ENCODE measurements at places on chromosomes 7 and 10.
A peak's percentile ranks its signal among the peaks of the same experiment; 100 is the strongest.

DNA sequence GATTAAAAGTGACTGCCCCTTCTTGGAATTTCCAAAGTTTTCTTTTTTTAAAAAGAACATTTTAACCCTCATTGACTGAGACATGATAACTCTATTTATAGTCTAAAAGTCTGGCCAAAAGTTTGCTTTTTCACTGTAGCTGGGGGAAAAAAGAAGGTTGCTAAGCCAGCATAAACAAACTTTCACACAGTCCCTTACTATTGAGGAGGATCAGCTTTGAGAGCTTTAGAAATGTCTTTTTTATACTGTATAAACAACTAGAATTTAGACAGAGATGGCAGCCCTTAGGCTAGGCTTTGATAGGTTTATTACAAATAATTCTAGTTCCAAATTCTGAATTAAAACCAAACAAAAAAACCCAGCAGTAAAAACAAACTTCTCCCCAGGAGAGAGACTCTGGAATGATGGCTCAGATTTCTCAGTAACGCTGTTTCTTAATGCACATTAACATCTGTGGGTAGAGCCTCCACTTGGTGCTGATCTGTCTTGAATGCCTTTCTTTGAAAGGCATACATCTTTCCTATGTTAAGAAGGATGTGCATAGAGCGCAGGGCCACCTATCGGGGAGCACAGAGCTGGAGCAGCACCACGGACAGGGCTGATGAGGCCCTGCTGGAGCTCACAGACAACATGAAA is 100.9 kb upstream of the PDLIM1 start:
- DNase-seq = no peak

GRCh38 chr7:16025696-16026095 is 339.2 kb upstream of the MEOX2 start:
- no peak for DNase-seq

DNA sequence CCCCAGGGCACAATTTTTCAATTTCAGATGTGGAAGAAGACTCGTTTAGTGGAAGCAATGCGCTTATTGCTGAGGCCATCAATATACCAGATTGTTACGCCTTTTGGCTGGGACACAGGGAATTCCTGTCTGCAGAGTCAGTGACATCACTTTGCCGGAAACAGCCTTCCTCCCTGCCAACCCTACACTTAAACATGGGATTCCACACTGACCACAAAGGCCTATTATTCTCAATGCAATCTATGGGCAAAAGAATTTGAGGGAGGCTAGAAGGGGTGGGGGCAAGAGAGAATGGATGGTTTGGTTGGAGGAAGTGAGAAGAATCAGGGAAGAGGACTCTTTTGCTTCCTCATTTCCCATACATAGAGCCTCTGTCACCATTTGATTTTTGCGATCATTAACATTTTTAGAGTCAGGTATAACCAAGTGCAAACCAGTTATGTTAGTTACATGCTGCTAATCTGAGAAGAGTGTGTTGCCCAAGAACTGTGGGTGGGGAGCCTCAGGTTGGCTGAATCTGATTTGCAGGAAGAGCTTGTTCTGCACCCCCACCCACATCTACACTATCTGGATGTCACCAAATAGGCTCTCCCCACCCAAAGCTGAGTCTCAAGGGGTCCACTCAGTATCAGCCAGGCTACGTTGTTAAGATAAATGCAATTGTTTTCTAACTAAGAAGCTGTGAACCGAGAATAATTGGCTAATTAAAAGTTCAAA is 58.2 kb downstream of the ENTPD1 start:
- DNase-seq = no peak

GRCh38 chr10:74500026-74500704 is 326.2 kb upstream of the KAT6B start:
- DNase-seq = no peak

GRCh38 chr10:14535457-14536130 is 204.9 kb upstream of the FRMD4A start:
- DNase-seq = no peak

DNA sequence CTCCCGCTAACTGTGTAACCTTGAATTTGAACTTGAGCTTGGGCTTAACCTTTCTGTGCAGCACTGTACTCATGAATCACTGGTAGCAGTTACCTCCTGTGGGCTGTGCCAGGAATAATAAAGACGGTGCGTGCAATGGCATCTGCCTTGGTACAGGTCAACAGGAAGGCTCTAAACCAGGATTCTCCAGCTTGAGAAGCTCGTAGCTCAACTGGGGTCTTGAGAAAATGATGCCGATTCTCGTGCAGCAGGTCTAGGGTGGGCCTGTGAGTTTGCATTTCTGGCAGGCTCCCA is 112.5 kb upstream of the ANLN start:
- DNase-seq = no peak

DNA sequence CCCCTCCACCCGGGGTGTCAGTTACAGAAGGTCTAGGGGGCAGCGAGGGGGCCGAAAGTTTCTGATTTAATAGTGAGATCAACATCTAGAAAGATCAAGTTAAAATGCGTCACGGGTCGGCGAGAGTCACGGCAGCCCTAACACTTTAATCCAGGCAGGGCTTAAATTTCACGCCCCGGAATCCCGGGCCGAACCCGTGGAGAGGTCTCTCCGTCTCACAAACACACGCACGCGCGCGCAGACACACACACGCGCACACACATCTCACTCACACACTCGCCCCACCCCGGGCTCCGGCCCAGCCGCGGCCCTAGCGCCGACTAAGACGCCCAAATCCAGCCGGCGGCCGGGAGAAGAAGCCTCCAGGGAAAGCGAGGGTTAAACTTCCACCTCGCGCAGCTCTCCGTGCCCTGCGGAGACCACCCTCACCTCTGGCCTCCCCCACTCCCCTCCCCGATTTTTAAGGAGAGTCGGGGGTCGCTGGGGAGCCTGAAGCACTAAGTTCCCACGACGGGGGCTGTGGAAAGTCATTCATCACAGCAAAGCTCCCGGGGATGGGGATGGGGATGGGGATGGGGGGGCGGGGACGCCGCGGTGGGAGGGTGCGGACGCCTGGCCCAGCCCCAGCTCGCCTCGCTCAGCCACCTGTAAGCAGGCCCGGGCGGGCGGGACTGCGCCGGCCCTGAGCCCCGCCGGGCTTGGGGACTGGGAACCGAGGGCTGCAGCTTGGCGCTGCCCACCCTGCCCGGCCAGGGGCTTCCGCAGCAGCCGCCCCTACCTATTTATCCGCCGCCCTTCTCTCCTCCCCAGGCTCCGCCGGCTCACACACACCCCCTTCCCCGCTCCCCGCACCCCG is 1.6 kb downstream of the PDGFA start:
- no peak for DNase-seq

GRCh38 chr10:43846187-43846680 is 197.6 kb upstream of the ZNF32 start:
- no peak for DNase-seq

DNA sequence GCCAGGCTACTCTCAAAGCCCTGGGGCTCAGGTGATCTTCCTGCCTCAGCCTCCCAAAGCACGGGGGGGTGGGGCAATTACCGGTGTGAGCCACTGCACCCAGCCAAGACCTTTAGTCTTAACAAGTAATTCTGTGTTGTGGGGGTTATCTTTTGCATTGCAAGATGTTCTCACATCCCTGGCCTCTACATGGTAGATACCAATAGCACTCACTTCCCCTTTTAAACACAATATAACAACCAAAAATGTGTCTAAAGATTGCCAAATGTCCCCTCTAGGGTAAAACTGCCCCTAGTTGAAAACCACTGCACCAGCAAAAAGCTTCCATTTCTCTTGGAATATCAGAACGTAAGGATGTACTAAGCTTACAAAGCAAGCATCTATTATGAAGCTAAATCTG is 225.0 kb downstream of the CTNNA3 start:
- no peak for DNase-seq

DNA sequence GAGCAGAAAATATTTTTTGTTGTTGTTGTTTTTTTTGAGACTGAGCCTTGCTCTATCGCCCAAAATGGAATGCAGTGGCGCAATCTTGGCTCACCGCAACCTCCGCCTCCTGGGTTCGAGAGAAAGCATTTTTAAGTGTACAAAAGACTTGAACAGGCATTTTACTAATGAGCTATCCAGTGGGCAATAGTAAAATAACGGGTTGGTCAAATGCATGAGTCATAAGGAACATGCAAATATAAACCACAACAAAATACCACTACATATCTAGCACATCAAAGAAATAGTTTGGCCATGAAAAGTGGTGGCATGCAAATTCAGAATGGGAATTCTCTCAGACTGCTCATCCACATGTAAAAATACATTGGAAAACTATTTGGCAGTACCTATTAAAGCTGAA is 71.7 kb upstream of the TMEM106B start:
- DNase-seq = no peak

DNA sequence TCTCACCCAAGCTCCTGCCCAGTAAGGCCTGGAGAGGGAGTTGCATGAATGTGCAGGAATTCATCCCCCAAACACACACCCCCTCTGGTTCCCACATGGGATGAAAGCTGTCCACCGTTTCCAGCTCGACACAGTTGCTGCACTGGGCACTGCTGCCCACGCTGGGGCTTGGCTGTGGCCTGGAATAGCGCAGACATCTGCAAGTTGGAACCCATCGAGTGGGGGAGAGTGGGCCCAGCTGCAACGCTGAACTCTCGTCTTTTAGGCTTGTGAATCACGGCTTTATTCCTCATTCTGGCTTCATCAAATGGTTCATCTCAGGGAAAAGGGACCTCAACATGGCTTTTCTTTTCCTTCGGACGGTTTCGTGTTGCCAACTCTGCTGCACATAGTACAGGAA is 264.7 kb downstream of the DNAJB6 start:
- DNase-seq = no peak

DNA sequence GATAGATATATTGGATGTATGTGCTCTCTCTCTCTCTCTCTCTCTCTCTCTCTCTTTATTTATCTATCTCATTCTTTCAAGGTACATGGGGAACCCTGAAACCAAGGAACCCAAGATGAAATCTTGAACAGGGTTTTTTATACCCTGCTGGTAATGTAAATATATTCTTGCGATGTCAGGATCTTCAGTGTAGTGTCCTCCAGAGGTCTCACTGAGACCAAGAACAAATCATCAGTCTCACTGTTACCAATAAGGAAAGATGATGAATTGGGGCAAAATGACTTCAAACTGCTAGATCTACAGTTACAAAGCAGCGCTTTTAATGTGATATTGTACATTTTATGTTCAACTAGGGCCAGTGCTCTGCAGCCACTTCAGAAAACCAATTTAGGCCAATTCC is 423.5 kb downstream of the ANKRD7 start:
- DNase-seq = no peak

DNA sequence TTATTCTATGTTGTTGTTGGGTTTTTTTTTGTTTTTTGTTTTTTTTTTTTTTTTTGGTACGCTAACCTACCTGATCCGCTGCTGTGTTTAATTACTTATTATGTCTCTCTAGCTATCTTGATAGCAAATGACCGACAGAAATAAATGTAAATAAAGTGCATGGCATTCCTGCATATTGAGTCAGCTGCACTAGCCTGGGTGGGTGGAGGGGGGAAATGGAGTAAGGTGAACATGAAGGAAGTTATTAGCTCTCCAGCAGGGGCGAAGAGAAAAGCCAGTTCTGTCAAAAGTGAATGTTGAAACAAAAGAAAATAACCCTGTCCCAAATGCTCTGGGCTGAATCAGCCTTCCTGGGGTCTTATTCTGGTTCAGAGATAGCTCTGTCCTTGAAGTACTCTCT is 210.7 kb upstream of the MDFIC start:
- no peak for DNase-seq

DNA sequence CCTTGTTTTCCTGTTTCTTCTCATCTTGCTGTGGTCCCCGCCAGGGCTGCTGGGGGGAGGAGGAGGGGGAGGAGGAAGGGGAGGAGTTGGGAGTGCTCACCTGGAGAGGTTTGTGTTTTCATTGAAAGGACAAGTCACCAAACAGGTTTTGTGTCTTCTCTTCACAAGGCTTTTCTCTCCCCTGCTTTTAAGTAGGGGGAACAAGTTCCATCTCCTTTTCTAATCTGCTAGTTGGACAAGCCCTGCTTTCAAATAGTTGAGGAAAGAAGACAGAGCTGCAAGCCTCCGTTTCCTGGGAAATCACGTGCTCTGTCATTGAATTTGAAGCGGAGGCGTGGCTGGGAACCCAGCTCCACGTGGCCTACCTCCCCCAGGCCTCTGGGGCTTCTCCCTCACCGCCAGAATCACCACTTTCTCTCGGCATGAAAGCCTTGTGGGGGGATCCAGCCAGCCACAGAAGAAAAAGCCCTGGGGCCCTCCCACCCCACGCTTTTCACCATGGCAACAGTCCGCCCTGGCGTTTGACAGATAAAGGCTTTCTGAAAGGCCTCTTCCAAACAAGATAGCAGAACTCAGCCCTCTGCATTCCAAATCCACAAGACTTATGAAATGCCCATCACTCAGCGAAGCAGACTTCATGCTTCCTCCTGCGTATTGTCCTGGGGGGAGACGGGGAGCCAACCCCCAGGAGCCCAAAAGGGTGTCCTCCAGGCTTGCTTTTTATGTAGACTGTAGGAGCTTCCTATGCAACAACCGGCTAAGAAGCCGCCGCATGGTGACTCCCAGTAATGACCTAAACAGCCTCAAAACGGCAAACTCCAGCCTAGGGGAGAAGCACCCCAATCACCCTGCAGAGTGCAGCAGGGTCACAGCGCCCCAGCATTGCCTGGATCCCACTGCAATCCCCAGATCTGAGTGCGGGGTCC is 51.7 kb downstream of the PROSER2 start:
- DNase-seq = peak; percentile 14

DNA sequence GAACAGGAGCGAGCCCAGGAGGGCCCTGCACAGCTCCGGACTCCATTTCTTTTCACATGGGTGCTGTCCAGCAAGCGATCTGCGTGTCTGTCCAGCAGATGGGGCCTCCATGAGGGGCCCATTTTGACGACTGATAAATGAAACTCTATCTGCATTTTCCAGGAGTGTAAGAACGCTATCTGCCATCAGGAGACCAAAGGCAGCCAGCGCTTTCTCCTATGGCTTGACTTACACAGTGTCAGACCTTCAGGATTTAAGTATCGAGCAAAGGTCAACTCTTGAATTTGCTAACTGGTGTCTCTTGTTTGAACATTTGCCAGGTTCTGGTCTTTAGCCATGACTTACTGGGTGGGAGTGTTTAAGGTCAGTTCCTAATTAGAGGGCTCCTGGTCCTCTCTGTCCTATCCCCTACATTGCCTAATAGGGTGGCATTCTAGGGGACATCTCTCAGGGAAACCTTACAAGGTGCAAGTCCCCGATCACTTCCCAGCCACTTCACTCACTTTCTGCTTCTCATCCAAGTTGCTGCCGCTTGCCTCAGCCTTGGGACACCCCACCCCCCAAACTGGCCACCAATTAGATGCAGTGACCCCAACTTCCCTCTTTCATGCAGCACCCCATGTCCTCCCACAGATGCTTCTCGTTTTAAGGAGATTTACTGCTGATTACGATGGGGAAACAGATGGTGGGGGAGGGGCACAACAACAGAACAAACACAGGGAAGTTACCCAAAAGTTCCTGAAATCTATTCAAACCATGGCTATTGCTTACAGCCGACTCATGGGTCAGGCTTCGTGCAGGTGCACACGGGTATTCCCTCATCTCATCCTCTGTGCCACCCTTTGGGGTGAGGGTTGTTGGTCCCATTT is 20.0 kb downstream of the VSIR start:
- DNase-seq = no peak

GRCh38 chr7:73717991-73718405 is 1.5 kb downstream of the STX1A start:
- no peak for DNase-seq

GRCh38 chr7:37759526-37759925 is 76.0 kb downstream of the GPR141 start:
- no peak for DNase-seq

GRCh38 chr7:157335236-157335635 is 1.6 kb upstream of the DNAJB6 start:
- no peak for DNase-seq

GRCh38 chr10:122213766-122214165 is 57.3 kb upstream of the BTBD16 start:
- DNase-seq = no peak
